ENCODE measurements at places on chromosomes 12 and 14.
A peak's percentile ranks its signal among the peaks of the same experiment; 100 is the strongest.

GRCh38 chr14:44165286-44165685 lies 341.8 kb downstream of the FSCB start:
- no peak for DNase-seq

GRCh38 chr12:54358191-54358944 lies 5.9 kb downstream of the GPR84 start:
- DNase-seq = peak; percentile 67

DNA sequence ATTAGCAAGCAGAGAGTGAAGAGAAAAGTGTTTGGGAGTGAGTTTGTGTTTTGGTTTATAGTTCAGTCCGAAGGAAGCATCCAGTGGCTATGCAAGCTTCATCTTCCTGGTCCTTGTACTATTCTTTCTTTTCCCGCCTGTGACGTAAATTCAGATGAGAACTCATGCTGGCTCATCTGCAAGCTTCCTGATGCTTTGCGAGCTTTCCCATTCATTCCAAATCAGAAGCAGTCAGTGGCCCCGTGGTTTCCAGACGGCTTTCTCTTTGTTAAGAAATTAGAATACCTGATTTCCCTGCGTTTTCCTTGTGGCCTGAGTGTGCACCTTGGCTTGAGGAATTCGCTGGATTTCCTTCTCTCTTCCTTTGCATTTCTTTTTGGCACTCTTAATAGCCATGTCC lies 89.5 kb downstream of the TESC start:
- no peak for DNase-seq

DNA sequence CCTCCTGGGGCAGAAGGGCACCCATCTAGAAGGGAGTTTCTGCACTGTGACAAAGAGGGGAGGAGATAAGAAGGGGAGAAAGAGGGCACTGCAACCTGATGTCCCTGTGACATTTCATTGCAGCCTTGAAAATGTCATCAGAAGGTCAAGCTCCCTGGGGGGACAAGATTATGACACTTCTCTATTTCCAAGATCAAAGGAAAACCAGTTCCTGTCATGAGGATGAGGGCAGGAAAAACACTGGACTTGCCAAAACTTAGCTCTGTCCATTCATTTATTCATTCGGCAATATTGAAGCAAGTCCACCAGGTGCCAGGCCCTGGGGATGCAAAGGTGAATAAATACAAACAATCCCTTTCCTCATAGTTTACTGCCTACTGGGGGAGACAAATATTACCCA lies 138.4 kb upstream of the CDKN3 start:
- no peak for DNase-seq

GRCh38 chr12:132478845-132479244 lies 11.1 kb upstream of the FBRSL1 start:
- no peak for DNase-seq

DNA sequence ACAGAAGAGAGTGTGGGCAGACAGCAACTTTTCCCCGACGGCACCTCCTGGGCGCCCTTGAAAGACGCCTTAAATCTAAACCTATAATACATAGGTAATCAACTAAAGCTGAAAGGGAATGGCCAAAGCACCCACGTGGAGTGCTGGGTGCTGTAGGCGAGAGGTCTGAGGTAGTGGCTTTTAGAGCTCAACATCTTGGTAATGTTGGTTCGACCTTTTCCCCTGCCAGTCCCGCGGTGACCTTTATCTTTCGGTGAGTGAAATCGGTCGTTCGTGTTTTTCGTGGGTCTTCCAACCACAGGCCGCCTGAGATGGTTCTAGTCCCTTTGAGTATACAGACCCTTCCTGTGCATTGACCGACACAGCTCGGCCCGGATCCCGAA lies 9.1 kb downstream of the OR6S1 start:
- DNase-seq = no peak

DNA sequence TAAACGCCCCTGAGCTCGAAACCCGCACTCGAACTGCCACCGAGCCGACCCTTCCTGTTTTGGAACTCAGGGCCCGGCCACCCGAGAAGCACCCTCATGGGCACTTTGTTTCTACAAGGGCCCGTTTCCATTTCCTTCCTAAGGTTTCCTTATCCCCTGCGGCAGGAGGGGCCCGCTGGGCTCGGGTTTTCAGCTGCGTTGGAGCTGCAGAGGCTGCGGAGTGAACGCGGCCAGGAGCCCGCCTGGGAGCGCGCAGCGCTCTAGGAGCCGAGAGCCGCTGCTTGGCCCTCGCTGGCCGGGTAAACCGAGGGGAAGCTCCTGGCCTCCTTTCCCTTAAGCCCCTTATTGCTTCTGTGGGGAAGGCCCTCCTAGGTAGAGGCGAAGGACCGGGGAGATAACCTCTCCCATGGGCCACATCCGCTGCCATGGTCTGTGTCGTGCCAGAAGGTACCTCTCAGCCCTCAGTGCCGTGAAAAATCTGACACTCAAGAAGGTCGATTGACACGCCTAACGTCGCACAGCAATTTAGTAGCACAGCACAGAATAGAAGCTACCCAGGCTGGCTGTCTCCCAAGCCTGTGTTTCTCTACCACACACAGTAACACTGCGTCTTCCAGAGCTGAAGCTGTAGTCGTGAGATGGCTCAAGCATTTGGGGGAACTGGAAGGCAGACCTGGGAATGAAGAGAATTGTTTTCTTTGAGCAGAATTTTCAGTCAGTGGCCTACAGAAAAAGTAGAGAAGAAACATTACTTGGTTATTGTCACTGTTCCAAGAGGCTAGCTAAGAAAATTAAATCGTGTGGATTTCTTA lies 12.9 kb upstream of the CALM1 start:
- peak; percentile 53 for DNase-seq

GRCh38 chr14:100453930-100454329 lies 130.8 kb downstream of the SLC25A47 start:
- no peak for DNase-seq

- DNase-seq = no peak
Measured at GRCh38 chr14:64801046-64801445, 78.7 kb downstream of the SPTB start.

DNA sequence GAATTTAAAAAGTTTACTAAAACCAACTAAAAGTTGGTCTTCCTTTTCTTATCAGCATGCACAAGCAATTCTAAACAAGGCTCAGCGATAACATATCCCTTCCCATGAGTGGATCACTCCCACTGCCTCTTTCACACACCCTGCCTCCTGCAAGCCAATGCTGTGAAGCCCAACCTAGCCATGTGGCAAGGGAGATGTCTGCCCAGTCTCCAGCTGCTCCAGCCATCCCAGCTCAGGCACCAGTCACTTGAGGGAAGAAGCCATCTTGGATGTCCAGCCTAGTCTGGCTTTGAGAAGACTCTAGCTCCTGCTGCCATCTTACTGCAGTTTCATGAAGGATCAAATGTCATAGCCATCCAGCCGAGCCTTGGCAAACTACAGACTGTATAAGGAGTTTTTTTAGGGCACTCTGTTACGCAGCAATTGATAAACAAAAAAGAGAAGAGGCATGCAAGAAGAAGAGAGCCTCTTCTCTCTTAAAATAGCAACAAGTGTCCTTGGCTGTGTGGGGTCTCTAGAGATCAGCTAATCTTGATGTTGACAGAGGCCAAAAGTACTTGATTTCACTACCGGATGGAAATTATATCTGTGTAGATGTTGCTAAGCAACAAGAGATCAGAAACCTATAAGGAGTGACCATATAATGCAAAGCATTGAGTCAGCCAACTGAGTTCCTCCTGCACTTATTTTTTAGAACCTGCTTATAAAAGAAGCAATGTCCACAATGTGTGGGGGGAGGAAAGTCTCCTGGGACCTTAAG lies 108.9 kb downstream of the PTCSC3 start:
- DNase-seq = no peak

- no peak for DNase-seq
Measured at GRCh38 chr14:33777681-33778080, 173.2 kb downstream of the EGLN3 start.

DNA sequence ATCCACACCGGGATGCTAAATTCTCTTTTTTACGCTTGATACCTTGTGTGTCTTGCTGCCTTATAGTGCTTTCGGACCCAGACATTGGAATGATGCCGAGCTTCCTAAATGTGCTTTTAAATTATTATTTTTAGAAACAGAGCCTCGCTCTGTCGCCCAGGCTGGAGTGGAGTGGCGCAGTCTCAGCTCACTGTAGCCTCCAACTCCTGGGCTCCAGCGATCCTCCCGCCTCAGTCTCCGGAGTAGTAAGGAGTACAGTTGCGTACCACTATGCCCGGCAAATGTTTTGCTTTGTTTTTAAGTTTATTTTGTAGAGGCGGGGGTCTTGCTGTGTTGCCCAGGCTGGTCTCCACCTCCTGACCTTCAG lies 489 bp upstream of the EML5 start:
- no peak for DNase-seq

DNA sequence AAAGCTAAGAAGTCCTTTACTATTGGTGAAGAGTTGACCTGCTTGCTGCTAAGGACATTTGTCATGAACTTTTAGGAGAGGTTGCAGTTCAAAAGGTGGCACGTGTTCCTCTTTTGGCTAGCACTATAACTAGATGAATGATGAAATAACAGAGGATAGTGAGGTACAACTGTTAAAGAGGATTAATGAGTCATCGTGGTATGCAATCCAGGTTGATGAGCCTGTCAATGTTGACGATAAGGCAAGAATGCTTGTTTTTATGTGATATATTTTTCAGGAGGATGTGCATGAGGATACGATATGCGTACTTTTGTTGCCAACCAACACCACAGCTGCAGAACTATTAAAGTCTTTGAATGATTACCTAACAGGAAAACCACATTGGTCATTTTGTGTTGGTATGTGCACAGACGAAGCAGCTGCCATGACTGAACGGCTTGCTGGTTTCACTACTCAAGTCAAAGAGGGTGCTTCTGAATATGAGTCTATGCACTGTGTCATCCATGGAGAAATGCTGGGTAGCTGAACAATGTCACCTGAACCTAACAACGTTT lies 10.6 kb downstream of the CEP128 start:
- DNase-seq = peak; percentile 64

- DNase-seq = no peak
Measured at GRCh38 chr14:89098254-89098653, 273.8 kb downstream of the TTC8 start.

- no peak for DNase-seq
Measured at GRCh38 chr14:69464379-69464778, 20.1 kb upstream of the PLEKHD1 start.

DNA sequence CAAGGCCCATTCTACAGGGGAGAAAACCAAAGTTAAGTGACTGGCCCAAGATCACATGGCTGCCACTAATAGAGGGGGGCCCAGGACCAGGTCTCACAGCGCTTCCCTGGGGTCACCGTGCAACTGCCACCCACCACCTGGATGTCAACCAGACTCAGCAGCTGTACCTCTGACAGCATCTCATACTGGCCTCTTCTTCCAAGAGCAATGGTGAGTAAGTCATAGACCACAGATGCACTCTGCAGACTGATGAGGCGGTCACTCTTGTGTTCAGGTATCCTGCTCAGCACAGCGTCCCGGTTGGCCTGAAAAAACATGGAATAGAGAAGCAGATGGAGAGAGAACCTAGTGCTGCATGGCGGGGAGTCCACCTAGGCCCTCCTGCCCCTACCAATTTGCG lies 139.9 kb downstream of the TTC7B start:
- no peak for DNase-seq

DNA sequence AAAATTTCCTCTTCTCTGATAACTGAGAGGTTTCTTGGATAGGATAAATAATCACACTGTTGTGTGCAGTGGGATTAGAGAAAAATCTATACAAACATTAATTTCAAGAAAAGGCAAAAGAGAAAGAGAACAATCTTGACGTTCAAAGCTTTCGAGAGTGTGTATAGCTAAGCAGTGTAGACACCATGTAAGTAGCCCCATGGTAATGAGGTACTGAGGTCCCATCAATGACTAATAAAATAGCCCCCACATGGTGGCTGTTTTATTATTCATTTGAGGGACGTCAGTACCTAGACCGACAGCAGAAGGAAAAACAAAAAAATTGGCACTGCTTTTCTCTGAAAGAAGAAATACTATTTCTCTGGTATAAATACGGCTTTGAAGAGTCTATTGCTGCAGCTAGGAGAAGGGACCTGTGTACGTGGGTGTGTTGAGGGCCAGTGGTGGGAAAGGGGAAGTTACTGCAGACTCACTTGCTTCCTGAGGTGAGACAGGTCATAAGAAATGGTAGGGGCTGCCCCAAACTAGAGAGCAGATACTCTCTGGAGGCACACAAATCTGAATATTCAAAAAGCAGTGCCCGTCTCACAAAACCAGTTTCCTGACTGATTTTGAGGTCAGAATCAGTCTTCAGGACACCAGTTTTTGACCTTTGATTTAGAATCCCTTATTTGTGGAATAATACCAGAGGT lies 339.8 kb downstream of the EMP1 start:
- DNase-seq = no peak

DNA sequence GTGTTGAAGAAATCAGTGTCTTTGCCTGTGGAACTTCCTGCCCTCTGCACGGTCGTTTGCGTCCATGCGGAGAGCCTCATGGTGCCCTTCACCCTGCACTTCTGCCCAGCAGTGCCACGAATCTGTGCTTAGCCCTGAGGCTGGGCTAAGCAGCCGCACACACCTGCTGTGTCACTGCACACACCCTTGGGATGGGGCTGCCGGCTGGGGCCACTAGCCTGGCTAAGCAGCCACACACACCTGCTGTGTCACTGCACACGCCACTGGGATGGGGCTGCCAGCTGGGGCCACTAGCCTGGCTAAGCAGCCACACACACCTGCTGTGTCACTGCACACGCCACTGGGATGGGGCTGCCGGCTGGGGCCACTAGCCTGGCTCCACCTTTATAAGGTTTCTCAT lies 188.5 kb downstream of the KIF26A start:
- DNase-seq = no peak

DNA sequence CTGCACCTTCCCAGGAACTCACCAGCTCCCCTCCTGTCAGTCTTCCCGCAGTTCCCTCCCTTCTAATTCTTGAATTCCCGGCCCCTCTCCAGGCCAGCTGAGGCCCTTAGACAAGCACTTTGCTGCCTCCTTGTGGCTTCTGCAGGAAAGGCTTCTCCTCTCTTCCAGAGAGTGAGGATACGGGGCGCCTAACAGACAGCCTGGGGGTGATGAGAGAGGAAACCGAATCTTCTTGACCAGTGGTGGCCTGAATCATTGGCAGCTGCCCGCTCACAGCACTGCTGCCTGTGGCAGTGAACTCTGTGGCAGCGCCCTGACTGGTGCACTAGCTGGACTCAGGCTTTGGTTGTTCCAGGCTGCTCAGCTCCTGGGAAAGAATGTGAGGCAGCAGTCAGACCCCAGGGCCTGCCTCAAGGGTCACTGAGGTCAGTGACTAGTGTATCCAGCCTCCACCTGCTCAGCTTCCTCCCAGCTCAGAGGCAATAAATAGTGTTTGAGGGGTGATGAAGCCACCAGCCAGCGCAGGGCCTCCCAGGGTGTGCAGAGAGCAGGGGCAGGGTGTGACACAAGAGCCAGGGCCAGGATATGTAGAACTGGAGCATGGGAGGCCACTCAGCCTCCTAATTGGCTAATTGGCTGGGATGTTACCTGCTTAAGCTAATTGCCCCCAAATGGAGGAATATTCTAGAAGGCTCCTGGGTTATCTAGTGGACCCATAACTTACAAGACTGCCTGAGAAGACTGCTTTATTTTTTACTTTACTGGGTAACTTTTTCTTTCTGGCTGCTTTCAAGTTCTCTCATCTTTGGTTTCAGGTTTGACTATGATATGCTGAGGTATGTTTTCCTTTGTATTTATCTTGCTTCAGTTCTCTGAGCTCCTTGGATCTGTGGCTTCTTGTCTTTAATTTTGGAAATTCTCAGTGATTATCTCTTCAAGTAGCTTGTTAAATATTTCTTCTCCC lies 12.9 kb upstream of the MCRS1 start:
- DNase-seq = peak; percentile 51

Measured in stimulated activated CD4-positive, alpha-beta T cell treated with anti-CD3 and anti-CD28 coated beads, Interleukin-4, amount 100 ng/mL, for 24 hours (primary cell).